ENCODE measurements at places on chromosomes 5 and 9.

DNA sequence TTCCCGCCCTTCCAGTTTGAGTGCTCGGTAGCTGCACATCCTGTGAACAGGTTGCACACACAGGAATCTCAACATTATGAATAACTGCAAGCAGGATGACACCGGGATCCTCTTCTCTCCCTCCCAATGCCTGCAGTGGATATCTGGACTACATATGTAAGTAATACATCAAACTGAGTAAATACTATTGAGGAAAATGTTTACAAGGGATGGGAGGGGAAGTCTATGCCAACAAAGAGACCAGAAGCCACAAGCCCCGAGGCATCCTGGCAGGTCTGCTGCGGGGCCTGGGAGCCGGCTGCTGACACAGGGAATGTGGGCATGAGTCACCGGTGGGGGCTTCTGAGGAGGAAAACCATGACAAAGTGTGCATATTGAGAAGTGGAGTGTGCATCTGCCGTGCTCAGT lies 8.6 kb upstream of the ANKRD33B start:
- peak; percentile 65 for DNase-seq

DNA sequence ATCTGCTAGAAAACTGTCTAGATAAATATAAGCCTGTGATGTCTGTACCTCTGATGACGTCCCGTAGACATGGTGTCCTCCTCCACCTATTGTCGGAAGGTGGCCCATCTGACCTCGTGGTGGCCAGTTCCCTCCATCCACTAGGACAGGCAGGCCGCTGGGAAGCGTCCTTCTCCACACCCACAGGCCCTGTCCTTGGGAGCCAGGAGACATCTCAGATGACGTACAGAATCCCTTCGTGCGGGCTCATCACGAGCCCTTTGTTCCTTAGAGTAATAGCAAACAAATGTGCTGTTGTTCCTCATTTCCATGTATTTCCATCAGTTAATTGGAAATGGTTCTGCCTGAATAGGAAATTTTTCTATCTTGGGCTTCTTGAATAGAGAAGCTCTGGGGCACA lies 38.3 kb upstream of the TENT4A start:
- no peak for DNase-seq

DNA sequence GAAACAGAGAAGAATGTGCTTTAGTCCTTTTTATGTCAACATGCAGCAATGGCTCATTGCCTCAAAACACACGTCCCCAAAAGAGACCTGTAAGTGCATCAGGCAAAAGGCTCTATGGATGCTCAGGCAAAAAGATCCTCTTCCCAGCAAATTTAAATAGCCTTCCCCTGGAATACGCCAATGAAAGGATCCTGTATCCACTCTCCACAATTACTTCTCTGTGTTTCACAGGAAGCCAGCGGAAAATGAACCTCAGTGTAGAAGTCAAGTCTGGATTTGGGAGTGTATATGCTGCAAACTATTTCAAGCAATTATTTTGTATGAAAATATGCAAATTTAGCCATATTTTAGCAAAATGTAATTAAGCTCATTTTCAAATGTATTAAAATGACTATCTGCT lies 217.9 kb downstream of the EPB41L4A start:
- no peak for DNase-seq

DNA sequence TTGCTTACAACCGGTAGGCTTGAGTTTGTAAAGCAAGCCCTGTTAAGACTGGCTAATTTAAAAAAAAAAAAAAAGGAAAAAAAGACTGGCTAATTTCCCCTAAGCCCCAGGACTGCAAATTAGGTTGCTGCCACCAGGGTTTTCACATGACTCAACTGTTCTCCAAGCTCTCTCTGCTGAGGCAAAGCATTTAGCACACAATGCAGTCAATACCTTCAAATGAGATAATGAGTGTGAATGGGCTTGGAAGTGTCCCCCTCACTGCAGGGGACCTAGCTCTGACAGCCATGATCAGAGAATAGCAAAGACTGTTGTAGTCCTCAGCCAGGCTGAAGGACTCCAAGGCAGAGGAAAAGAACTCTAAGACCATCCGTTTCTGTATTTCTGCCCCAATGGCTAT lies 42.8 kb upstream of the ZSWIM6 start:
- no peak for DNase-seq

GRCh38 chr5:170746075-170746960 lies 37.2 kb upstream of the GABRP start:
- no peak for DNase-seq

GRCh38 chr9:87276327-87276841 lies 221.3 kb upstream of the DAPK1 start:
- DNase-seq: peak; percentile 86

- DNase-seq: peak; percentile 52
These were observed 717.9 kb upstream of the WWC1 start for GRCh38 chr5:167573370-167574127.

GRCh38 chr5:124200381-124200780 lies 546.1 kb downstream of the ZNF608 start:
- no peak for DNase-seq

GRCh38 chr9:115250621-115251032 lies 132.7 kb upstream of the TNC start:
- DNase-seq: peak; percentile 88
